ENCODE measurements at places on chromosomes 4 and X.

- DNase-seq = no peak
These were observed 116.8 kb downstream of the SMIM20 start for GRCh38 chr4:26030780-26031179.

DNA sequence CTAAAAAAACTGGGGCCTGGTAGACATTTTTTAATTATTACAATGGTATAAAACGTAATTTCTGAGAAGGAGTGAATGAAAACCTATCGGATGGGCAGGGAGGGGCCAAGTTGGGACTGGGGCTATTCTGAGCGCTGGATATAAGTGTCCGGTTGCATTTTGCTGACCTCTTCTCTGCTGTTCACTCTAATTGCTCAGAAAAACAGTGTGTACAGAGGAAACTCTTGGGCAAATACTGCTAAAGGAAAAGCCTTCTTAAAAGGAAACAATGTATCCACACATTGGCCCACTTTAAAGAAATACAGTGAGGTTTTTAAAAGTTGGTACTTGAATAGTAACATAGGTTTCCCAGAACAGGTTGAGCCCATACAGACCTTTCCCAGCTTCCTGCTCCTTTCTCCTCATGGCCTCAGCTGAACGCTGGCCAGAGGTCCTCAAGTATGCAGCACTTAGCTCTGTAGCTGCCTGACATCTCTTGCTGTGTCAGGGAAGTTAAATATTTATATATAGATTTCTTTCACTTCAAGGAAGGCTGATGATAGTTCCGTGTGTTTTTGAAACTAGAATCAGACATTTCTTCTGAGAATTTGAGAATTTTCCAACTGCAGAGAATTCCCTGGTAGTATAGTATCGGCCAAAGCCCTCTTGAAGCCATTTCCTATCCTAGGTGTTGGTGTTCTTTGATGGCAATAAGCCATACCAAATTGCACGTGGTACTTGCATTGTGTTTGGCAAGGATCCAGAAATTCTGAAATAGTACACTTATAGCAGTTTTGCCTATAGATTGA lies 97.1 kb upstream of the SLC4A4 start:
- DNase-seq = no peak

GRCh38 chr4:61994036-61994435 lies 793.9 kb downstream of the ADGRL3 start:
- DNase-seq = no peak

GRCh38 chrX:13051529-13052172 lies 7.2 kb upstream of the FAM9C start:
- DNase-seq = no peak

DNA sequence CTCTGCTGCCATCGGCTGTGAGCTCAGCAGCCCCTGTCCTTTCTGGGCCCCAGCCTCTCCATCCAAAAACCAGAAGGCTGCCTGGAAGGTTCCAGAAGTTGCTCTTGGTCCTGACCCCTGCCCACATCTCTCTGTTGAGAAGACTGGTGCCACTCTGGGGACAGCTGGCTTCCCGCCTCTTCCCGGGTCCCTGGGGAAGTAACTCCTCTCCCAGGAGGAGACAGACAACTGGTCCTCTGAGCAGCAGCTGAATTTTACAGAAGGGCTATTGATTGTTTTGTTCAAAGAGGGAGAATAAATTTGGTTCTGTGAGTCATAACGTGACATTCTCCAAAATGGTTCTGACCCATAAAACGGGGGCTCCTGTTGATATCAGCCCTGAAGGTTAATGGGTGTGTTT lies 61.2 kb downstream of the TRMT44 start:
- DNase-seq = no peak

DNA sequence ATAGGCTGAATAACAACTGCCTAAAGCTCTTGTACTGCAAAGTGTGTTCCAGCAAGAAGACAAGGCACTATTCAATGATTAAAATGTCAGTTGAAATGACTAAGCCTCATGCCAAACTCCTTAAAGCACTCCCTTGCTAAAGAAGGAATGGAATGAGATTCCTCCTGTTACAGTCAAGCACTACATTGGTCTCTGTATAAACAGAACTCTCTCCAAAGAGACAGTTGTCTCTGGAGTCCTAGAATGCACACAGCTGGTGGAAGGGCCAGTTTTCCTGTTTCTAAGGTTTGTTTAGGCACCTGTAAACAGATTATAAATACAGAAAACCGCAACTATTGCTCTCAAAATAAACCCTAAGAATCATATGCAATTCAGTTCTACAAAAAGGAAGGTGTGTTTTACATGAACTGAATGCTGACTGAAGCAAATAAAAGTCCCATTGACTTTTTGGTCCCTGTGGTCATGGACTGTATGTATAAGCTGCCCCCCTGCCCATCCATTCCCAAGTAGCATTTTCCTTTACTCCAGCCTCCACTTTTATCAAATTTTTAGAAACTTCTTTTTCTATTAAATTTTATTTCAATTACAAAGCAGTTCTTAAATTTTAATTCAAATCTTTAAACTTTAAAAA lies 47.0 kb downstream of the FAT1 start:
- no peak for DNase-seq

DNA sequence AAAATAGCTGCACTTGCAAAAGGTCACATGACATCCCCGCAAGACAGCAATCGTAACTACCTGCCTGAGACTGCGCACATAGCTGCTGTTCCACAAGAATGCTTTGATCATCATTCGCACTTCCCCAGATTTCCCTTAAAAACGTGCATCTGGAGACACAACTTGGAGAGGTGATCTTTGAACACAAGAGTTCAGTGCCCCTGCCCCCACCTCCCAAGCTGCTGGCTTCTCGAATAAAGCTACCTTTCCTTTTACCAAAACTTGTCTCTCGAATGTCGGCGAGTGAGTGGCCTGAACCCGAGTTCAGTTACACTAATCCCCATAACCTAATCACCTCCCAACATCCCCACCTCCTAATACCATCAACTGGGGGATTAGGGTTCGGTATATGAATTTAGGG lies 14.4 kb upstream of the MRFAP1 start:
- no peak for DNase-seq

GRCh38 chr4:146179784-146180370 lies 4.4 kb downstream of the LSM6 start:
- no peak for DNase-seq

- no peak for DNase-seq
These were observed 127.8 kb upstream of the FAT1 start for GRCh38 chr4:186851291-186852072.

DNA sequence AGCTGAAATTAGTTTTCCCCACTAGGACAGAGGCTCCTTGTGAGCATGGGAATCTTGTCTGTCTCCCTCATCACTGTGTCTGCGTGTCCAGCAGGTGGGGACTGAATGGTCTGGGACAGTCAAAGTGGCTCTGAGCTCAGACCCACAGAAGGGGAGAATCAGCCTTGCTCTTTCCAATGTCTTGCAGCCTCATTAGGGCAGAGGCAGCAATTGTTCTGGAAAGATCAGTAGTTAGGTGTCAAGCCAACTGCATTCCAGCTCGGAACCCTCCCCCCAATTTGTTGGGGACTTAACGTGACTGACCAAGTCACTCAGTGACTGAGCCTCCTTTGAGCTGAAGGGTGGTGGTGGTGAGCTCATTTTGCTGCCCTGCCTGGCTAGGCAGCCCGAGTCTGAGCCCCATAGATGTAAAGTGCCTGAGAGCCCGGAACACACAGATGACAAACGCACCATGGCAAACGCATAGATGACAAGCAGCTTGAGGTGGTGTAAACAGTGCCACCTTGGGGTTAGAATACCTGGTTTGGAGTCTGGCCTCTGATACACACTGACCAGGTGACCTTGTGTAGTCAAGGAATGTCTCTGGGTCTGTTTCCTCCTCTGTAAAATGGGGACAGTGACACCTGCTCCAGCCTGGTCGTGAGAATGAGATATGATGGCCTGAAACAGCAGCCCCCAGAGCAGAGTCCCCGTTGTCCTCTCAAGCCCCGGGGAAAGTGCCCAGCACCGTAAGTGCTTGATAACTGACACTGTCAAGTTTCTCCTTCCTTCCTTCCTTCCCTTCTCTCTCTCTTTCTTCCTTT lies 2.7 kb upstream of the SORCS2 start:
- no peak for DNase-seq

Data from stimulated activated CD8-positive, alpha-beta memory T cell treated with anti-CD3 and anti-CD28 coated beads, Interleukin-2, amount 100 ng/mL, for 48 hours (primary cell).